ENCODE measurements at places on chromosomes 16 and 17.

DNA sequence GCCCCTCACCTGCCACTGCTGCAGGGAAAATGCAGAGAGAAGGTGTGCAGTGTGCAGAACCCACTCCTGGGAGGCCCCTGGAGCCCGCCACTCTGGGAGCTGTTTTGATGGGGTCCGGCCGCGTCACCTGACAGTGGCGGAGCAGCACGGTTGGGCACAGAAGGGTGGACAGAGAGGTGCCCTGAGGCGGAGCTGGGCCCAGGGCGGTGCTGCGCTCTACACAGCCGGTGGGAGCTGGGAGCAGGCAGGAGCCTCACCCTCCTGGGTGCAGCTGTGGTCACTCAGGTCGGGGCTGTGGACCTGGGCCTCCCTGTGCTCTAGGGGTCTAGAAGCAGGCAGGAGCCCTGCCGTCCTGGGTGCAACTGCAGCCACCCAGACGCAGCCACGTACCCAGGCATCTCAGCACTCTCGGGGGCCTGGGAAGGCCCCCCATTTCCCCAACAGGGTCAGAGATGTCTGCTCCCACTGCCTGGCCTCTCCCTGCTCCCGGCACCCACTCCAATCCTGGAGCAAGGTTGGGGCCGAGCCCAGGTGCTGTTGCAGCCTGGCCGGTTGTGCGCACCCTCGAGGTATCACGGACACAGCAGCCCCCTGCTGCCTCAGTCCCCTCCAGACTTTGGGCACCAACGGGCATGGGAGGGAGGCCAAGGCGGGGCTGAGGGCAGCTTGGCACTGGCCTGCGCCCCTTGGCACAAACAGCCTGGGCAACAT, 304.4 kb upstream of the AXIN2 start:
- DNase-seq, result no peak

- no peak for DNase-seq
Measured at GRCh38 chr16:27969574-27969973, 93.9 kb downstream of the GSG1L start.

DNA sequence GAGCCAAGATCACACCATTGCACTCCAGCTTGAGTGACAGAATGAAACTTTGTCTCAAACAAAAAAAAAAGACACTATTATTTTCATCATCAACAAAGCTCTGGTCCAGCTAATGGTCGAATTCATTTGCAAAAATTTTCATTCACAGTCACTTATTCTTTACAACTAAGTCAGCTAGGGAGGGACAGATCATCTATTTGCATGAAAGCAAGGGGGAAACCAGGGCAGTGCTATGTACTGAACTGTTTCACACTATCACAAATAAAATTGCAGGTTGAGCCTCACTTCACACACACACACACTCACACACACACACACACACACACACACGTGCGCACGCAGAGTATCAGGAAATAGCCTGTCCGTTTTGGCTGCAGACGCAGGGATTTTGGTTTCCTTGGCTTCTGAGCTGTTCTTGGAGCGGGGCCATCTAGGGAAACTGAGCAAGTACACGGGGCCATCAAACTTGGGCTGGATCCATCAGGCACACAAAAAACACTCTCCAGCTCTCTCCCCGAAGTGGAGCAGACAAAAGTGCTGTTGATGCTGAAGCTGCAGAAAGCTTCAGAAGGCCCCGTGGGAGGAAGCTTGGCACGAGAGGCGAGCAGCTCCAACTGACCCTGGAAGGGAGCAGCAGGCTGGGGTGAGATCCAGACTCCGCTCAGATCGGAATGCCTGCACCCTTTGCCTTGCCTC, 44.3 kb upstream of the HELZ start:
- DNase-seq, result no peak

DNA sequence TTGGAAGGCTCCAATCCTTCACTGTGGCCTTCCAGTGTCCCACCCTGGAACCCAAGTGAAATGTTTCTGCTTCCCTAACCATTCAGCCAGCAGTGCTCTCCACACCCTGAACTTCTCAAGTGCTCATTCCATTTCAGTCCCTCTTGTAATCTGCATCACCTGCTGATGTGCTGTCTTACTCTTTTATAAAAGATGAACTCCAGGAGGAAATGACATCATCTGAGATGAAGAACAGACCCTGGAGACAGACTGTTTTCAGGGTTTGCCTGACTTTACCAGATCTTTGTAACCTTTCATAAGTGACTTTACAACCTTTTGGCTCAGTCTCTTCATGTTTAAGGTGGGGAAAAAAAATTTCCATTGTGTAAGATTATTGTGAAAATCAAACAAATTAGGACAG, 61.3 kb downstream of the CNTNAP4 start:
- no peak for DNase-seq

GRCh38 chr17:7440113-7440833, 961 bp downstream of the FGF11 start:
- DNase-seq, result no peak

DNA sequence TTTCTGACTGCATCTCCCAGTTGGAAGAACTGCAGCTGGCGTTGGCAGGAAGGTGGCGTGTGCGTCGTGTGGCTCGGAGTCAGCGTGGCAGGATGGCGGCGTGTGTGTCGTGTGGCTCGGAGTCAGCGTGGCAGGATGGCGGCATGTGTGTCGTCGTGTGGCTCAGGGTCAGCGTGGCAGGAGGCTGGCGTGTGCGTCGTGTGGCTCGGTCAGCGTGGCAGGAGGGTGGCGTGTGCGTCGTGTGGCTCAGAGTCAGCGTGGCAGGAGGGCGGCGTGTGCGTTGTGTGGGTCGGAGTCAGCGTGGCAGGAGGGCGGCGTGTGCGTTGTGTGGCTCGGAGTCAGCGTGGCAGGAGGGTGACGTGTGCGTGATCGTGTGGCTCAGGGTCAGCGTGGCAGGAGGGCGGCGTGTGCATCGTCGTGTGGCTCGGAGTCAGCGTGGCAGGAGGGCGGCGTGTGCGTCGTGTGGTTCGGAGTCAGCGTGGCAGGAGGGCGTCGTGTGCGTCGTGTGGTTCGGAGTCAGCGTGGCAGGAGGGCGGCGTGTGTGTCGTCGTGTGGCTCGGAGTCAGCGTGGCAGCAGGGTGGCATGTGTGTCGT, 38.3 kb downstream of the ZNF750 start:
- DNase-seq, result no peak

DNA sequence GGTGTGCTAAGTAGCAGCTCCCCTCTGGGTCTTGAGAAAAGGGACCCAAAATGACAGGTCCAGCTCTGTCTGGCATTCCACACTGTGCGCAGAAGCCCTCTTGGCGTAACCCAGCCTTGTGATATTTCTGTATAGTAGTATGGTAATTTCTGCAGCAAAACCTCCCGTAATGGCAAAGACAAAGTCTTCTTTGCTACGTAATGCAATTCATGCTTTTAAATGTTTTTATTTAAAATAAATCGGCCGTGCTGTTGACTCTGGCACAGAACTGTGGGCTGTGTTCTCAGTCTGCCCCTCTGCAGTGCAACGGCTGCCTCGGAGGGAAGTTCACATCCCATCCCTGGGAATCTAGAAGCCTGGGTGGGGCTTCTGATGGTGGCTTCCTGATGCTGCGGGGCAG, 75.2 kb downstream of the ASIC2 start:
- DNase-seq, result no peak

DNA sequence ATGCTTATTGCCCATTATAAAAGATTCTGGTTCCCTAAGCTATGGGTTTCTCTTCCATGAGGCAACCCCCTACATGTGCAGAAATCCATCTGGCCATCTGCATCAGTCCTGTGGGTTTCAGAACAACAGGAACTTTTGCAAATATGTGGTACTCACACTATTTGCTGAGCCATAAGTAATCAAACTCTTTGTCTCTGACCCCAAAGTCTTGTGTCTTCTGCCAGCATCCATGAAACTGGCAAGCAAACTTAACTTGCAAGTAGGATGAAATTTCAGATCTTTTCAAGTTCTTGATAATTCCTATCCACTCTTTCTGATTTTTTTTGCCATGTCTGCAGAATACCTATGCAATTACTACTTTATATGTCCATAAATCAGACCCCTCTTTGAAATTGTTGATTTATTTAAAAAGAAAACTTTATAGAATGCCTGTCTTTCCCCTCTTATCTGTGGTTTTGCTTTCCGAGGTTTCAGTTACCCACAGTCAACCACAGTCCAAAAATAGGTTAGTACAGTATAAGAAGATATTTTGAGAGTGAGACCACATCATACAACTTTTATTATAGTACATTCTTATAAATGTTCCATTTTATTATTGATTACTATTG, 158.4 kb upstream of the IRX3 start:
- no peak for DNase-seq

All from activated naive CD4-positive, alpha-beta T cell (primary cell).